CD8-positive, alpha-beta memory T cell (primary cell): ENCODE measurements at places on chromosomes 7 and 10. TPM values are rescaled to one million over a fixed set of nuclear protein-coding genes. Genes with fewer than 3 reads are reported as not detected.

DNA sequence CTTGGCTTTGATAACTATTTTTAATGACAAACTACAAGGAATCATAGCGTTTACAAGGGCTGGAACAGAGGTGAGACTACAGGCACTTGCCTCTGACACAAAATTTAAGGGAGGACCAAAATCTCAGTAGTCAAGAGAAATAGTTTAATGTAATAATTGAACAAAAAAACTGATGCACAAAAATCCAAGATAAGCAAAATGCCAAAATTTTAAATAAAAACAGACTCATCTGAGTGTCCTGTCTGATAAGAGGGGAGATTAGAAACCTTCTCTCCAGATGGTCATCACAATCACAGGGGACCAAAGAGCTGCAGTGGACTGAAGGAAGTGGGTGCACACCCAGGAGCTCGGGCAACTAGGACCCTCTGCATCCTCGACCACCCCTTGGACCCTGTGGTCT lies 70.5 kb downstream of the PARD3 start:
- H3K4me1 ChIP-seq, result no peaks in the 10 kb centered on the region
- H3K27me3 ChIP-seq, result peaks cover 5% of the 10 kb centered on the region
- DNase-seq, result no peak
- no peaks in the 10 kb centered on the region for H3K36me3 ChIP-seq
- no peak overlapping the region for H3K27ac ChIP-seq

DNA sequence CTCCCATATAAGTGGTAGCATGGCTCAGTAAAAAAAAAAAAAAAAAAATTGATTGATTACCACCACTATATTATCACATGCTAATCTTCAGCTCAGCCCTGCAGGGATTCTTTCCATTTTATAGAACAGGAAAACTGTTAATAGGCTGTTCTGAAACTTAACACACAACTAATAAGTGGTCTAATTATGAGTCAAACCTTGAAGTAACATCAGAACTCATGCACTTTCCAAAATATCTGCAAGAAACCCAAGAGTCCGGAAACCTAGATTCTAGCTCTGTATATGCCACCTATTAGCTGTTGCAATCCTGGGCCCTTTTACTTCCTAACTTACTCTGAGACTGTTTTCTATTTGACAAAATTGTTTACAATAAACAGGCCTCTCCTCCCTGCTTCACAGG lies 23.9 kb downstream of the SEM1 start:
- H3K27me3 ChIP-seq, result no peaks in the 10 kb centered on the region
- H3K4me1 ChIP-seq, result peaks cover 15% of the 10 kb centered on the region
- H3K36me3 ChIP-seq, result no peaks in the 10 kb centered on the region
- no peak overlapping the region for H3K4me3 ChIP-seq
- no peak for DNase-seq
- no peak overlapping the region for H3K27ac ChIP-seq

- H3K4me3 ChIP-seq, result no peak overlapping the region
- no peak overlapping the region for H3K27ac ChIP-seq
- no peaks in the 10 kb centered on the region for H3K36me3 ChIP-seq
- no peak for DNase-seq
Observed at GRCh38 chr10:110714356-110714755, 70.2 kb downstream of the RBM20 start.

- H3K4me1 ChIP-seq, result no peaks in the 10 kb centered on the region
- H3K27ac ChIP-seq, result no peak overlapping the region
- no peaks in the 10 kb centered on the region for H3K36me3 ChIP-seq
- H3K4me3 ChIP-seq, result no peak overlapping the region
- H3K27me3 ChIP-seq, result no peaks in the 10 kb centered on the region
Observed at GRCh38 chr7:70053421-70053820, 455.1 kb downstream of the AUTS2 start.

GRCh38 chr7:139526578-139527544 lies 3.4 kb downstream of the CLEC2L start:
- no peak overlapping the region for H3K27ac ChIP-seq
- H3K4me3 ChIP-seq, result no peak overlapping the region
- no peaks in the 10 kb centered on the region for H3K4me1 ChIP-seq

- DNase-seq, result no peak
- peaks cover 23% of the 10 kb centered on the region for H3K4me1 ChIP-seq
- no peak overlapping the region for H3K27ac ChIP-seq
- H3K36me3 ChIP-seq, result no peaks in the 10 kb centered on the region
- H3K27me3 ChIP-seq, result peaks cover 25% of the 10 kb centered on the region
Observed at GRCh38 chr10:123129618-123130271, 6.0 kb upstream of the HMX3 start.

DNA sequence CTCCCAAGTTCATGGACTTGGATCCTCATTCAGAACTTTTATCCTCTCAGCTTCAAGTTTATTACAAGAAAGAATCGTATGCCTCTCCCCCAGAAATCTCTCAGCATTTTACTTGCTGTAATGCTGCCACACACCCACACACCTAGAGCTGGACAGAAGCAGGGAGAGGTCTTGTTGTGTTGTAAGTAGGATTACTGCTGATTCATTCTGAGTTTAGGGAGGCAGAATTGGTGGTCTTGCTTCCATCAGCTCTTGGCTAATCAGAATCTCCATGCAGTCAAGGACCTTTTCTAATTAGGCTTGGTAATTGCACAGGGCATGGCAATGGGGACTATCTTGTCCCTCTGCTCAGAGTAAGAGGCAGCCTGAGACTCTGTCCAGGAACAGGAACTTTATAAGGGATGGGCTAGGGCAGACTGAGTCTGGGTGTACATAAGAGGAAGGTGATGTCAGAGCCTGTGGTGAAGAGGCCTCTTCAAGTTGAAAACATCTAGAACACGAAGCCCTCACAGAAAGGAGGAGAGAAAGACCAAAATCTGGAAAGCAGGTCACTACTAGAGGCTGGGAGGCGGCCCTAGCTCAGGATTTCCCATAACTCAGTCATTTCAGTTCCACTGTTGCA lies 7.0 kb upstream of the PTPRE start:
- no peaks in the 10 kb centered on the region for H3K27me3 ChIP-seq
- no peaks in the 10 kb centered on the region for H3K4me1 ChIP-seq
- no peaks in the 10 kb centered on the region for H3K36me3 ChIP-seq
- H3K27ac ChIP-seq, result no peak overlapping the region
- DNase-seq, result no peak

- H3K36me3 ChIP-seq, result no peaks in the 10 kb centered on the region
- peaks cover 7% of the 10 kb centered on the region for H3K4me1 ChIP-seq
- no peak within 1 kb of the TSS for H3K27ac ChIP-seq
Observed at GRCh38 chr7:143362131-143363015, at the start of gene FAM131B. Gene FAM131B, minus strand, starts transcription at chr7:143362713. Its CDS starts 110 bp downstream, at chr7:143362603.

GRCh38 chr7:21690705-21691104 lies 147.9 kb downstream of the DNAH11 start:
- no peaks in the 10 kb centered on the region for H3K4me1 ChIP-seq
- no peaks in the 10 kb centered on the region for H3K36me3 ChIP-seq
- no peaks in the 10 kb centered on the region for H3K27me3 ChIP-seq
- no peak overlapping the region for H3K27ac ChIP-seq

GRCh38 chr10:124282326-124282725 lies 136.4 kb downstream of the OAT start:
- no peak overlapping the region for H3K4me3 ChIP-seq
- H3K4me1 ChIP-seq, result no peaks in the 10 kb centered on the region
- DNase-seq, result no peak
- no peaks in the 10 kb centered on the region for H3K36me3 ChIP-seq
- H3K27ac ChIP-seq, result no peak overlapping the region
- H3K27me3 ChIP-seq, result no peaks in the 10 kb centered on the region

DNA sequence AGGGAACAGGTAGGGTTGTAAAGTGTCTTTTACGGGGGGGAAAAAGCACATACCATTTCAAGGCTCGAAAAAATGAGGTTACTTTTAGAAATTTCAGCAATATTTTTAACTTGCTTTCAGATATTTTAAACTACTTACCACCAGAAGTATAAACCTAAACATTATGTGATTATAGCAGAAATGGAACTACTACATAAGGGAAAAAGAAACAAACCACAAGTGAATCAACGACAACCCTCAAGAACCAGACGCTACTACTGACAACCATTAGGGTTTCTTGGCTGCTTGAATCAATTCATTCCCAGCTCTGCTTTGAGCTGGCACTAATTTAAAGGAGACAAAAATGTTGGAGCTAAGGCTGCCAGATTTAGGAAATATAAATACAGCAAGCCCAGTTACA lies 80.1 kb downstream of the ZFAND4 start:
- H3K4me1 ChIP-seq, result peaks cover 29% of the 10 kb centered on the region
- peaks cover 8% of the 10 kb centered on the region for H3K36me3 ChIP-seq
- H3K27ac ChIP-seq, result no peak overlapping the region
- no peak for DNase-seq

- H3K27ac ChIP-seq, result no peak overlapping the region
- H3K4me3 ChIP-seq, result no peak overlapping the region
- H3K4me1 ChIP-seq, result peaks cover 8% of the 10 kb centered on the region
- no peaks in the 10 kb centered on the region for H3K36me3 ChIP-seq
- peaks cover 14% of the 10 kb centered on the region for H3K27me3 ChIP-seq
- no peak for DNase-seq
Observed at GRCh38 chr7:128939075-128939860, 1.5 kb downstream of the IRF5 start.

DNA sequence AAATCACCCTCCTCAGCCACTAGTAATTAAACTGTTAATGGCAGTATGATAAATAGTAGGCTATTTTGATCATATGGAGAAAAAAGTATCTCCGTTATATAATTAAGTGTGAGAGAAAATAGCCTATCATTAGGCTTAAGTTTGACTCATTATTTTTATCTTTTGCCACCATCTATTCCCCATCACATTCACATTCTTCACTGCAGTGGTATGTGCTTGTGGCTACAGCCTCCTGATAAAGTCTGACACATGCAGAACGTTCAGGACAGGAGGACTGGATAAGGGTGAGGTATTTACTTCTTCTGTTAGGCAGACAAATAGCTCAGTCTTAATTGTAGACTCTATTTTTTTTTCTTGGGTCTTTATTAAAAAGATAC lies 5.8 kb downstream of the NEBL start:
- no peaks in the 10 kb centered on the region for H3K4me1 ChIP-seq
- H3K4me3 ChIP-seq, result no peak overlapping the region
- DNase-seq, result no peak
- no peaks in the 10 kb centered on the region for H3K27me3 ChIP-seq
- H3K27ac ChIP-seq, result no peak overlapping the region

GRCh38 chr7:73908123-73908611 lies 47.2 kb downstream of the TMEM270 start:
- H3K27ac ChIP-seq, result no peak overlapping the region
- no peaks in the 10 kb centered on the region for H3K27me3 ChIP-seq
- H3K4me1 ChIP-seq, result no peaks in the 10 kb centered on the region
- DNase-seq, result no peak
- H3K4me3 ChIP-seq, result no peak overlapping the region

- no peaks in the 10 kb centered on the region for H3K27me3 ChIP-seq
- H3K27ac ChIP-seq, result no peak overlapping the region
- no peaks in the 10 kb centered on the region for H3K36me3 ChIP-seq
- no peak for DNase-seq
- H3K4me3 ChIP-seq, result no peak overlapping the region
Observed at GRCh38 chr7:142494021-142494420, 236.2 kb upstream of the PRSS58 start.

DNA sequence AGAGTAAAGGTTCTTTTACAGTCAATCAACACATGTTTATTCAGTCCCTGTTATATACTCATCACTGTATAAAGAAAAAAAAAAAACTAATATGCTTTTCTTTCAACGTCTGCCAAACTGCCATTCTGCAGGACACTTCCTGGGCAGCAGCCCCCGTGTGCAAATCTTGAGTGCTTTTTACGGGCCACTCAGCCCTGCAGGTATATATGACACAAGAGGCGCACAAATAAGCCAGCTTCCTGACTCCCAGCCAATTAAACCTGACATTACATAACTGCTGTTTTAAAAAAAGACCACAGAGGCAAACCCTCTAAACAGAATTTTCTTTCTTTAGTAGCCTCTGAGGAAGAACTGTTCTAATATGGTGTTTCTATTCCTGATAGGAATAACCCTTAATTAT lies 263.0 kb upstream of the NEBL start:
- no peaks in the 10 kb centered on the region for H3K4me1 ChIP-seq
- DNase-seq, result no peak
- no peak overlapping the region for H3K4me3 ChIP-seq
- no peaks in the 10 kb centered on the region for H3K36me3 ChIP-seq
- H3K27ac ChIP-seq, result no peak overlapping the region

GRCh38 chr7:32881074-32881982 lies 10.2 kb downstream of the KBTBD2 start:
- DNase-seq, result no peak
- peaks cover 42% of the 10 kb centered on the region for H3K4me1 ChIP-seq
- no peak overlapping the region for H3K4me3 ChIP-seq

DNA sequence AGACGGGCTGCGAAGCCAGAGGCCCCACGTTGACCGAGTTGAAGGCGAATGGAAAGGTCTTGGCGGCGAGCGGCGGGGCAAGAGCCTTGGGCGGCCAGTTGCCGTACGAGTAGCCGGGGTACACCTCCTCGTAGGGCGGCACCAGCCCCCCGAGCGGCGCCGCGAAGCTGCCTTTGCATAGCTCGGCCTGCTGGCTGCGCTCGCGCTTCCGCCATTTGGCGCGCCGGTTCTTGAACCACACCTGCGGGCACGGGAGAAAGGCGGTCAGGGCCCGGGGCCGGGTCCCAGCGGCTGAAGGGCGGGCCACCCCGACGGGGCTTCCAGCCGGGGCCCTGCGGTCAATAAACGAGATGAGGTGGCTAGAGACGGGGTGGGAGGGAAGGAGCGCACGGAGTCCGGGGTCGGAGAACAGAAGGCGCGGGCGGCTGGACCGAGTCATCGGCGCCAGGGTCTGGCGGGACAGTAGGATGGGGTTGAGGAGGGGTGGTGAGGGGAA lies 4.8 kb downstream of the ELOVL3 start:
- no peaks in the 10 kb centered on the region for H3K36me3 ChIP-seq
- peak overlapping the region; percentile 66 for H3K4me3 ChIP-seq
- peak; percentile 24 for DNase-seq
- no peak overlapping the region for H3K27ac ChIP-seq
- peaks cover 27% of the 10 kb centered on the region for H3K27me3 ChIP-seq

GRCh38 chr10:68096913-68097516 lies 12.3 kb upstream of the MYPN start:
- no peaks in the 10 kb centered on the region for H3K36me3 ChIP-seq
- DNase-seq, result no peak
- no peaks in the 10 kb centered on the region for H3K27me3 ChIP-seq
- H3K27ac ChIP-seq, result no peak overlapping the region
- no peaks in the 10 kb centered on the region for H3K4me1 ChIP-seq

GRCh38 chr7:137258552-137258951 lies 85.0 kb downstream of the PTN start:
- no peak for DNase-seq
- no peak overlapping the region for H3K27ac ChIP-seq
- no peaks in the 10 kb centered on the region for H3K27me3 ChIP-seq
- no peaks in the 10 kb centered on the region for H3K4me1 ChIP-seq

Gene OGDHL
- polyA plus RNA-seq, result not detected

Gene ADCK2
- 32.5 TPM for polyA plus RNA-seq

Gene NKX6-2
- not detected for polyA plus RNA-seq

Gene RET
- polyA plus RNA-seq, result 0.06 TPM

Gene WNT2
- polyA plus RNA-seq, result not detected
